ENCODE measurements at places on chromosomes 6 and 20.

- DNase-seq, result no peak
Measured at GRCh38 chr20:35503841-35504561, 25.5 kb downstream of the C20orf173 start.

- DNase-seq, result no peak
Measured at GRCh38 chr20:50810842-50811241, 16.0 kb downstream of the BCAS4 start.

GRCh38 chr6:152783217-152783878 lies 32.8 kb downstream of the VIP start:
- DNase-seq, result no peak

GRCh38 chr6:14031516-14031915 lies 86.1 kb upstream of the CD83 start:
- DNase-seq, result no peak

DNA sequence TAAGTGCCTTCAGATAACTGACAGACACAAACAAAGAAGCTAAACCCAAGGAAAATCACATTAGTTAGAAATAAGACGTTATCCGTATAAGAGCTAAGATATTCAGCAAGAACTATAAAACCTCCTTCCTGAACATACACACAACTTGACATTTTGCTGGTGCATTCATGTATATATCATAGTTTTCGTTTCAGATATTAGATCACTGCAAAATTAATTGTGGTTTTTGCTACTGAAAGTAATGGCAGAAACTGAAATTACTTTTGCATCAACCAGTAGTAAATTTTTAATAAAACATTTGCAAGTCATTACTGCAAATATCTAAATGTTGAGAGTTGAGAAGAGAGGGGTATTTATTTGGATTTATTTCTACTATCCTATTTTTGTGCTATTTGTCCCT lies 26.1 kb upstream of the KCNQ5 start:
- DNase-seq, result no peak
